ENCODE measurements at places on chromosomes 11 and 22.

DNA sequence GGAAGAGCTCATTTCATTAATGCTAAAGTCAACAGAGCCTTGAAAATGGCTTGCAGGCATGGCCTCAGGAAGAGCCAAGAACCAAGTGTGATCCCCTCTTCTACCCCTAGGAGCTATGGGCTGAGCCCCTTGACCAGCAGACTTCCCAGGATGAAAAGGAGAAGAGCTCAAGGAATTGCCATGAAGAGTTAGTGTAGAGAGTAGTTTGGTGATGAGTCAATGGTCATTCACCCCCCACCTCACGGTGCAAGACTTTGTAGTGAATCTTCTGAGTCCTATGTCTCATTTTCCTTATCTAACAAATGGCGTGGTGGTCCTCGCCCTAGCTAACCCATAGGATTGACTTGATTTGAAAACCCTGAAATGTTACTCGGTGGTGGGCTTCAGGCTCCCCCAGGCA is 422.4 kb upstream of the CADM1 start:
- no peak for DNase-seq

- no peak for DNase-seq
Measured at GRCh38 chr22:17903564-17904295, 120.6 kb downstream of the MICAL3 start.

DNA sequence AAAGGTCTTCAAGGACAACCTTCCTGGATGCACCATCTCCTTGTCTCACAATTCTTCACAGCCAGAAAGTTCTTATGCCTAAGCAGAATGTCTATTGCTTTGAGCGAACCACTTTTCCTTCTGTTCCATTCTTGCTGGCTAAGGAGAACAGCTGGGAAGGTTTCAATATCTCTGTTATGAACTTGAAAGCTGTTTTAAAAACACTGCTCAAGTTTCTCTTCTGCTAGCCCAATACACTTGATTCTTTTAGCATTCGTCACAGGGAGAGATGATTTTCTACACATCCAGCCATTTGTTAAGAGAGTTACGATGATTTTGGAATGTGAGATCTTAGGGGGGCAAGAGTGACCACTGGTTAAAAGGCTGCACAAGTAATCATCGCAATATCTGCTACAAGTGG is 249.3 kb downstream of the KIRREL3 start:
- no peak for DNase-seq

DNA sequence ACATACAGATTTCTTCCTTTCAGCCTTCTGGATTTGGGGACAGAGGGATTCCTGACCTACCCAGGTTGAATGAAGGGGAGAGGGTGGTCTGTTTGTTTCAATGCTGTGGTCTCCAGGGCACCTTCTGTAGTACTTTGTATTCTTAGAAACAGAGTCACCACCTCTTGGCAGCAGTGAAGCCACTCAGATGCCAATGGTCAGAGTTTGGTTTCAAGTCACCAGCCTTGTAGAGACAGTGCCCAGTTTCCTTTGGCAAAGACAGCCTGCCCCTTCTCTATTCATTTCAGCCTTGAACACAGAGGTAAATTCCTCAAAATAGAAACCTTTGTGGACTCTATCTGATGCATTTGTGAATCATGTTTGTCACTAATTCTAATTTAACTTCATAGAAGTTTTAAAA is 111.7 kb upstream of the RASSF10 start:
- no peak for DNase-seq

GRCh38 chr11:69240332-69241074 is 53.5 kb upstream of the MYEOV start:
- DNase-seq: no peak

- no peak for DNase-seq
Measured at GRCh38 chr22:25970374-25970911, 198.8 kb upstream of the SEZ6L start.

DNA sequence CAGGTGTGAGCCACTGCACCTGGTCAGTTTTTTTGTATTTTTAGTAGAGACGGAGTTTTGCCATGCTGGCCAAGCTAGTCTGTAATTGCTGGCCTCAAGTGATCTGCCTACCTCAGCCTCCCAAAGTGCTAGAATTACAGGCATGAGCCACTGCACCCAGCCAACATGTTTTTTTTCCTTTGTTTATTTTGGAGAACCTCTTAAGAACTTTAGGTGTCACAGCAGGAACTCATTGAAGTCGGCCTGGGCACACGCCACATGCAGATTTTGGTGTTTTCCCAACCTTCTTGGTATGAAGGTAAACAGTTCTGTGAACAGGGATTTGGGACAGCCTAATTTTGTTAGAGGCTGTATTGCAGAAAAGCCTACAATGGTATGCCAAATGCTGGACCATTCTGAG is 9.4 kb downstream of the DIXDC1 start:
- DNase-seq: no peak

- no peak for DNase-seq
Measured at GRCh38 chr11:92880381-92880780, 89.1 kb upstream of the MTNR1B start.

DNA sequence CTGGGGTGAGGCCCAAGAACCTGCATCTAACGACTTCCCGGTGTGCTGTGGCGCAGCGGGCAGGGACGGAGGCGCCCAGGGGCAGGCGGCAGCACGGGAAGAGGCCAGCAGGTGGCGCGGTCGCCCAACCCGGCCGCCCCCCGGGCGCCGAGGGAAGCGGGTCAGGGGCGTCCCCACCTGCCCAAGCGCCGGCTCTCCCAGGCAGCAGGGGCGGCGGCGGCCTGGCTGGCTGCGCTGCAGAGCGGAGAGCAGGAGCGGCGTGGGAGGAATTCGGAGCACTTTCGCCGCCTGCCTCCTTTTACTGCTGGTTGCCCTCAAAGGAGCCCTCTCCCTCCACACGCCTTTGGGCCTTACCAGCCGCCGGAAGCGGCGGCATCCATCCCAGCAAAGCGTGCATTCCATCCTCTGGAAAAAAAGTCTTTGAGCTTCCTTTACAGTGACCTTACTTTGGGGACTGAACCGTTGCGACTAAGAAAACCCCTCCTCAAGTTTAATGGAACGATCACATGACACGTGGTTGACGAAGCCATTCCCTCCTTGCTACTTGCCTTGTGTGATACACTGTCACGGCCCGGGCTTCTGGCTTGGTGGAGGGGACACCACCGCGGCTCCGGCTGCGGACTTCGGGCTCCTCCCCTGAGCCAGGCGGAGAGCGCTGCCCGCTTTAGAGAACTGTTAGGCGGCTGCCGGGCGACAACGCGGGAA is 106.8 kb upstream of the CLMP start:
- DNase-seq: no peak

DNA sequence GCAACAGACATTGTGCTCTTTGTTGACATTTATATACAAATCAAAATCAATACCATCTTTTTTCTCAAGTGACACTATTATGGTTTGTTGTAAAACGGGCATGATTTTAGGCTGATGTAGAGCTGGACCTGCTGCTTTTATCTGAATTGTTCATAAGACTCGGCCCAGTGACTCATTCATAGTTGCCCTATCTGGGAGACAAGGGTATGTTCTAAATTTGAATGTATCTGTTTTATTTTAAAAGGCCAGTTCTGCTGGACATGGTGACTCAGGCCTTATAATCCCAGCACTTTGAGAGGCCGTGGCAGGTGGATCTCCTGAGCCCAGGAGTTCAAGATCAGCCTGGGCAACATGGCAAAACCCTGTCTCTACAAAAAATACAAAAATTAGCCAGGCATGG is 39.3 kb downstream of the CEP295 start:
- DNase-seq: no peak

DNA sequence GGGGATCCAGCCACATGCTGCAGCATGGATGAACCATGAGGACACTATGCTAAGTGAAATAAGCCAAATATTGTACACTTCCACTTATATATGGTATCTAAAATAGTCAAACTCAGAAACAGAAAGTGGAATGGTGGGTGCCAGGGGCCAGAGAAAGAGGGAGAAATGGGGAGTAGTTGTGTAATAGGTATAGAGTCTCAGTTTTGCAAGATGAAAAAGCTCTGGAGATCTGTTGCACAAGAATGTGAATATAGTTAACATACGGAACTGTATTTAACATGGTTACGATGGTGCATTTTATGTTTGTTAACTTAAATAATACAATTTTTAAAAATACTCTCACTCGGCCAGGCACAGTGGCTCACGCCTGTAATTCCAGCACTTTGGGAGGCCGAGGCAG is 21.2 kb downstream of the GDPD5 start:
- no peak for DNase-seq

DNA sequence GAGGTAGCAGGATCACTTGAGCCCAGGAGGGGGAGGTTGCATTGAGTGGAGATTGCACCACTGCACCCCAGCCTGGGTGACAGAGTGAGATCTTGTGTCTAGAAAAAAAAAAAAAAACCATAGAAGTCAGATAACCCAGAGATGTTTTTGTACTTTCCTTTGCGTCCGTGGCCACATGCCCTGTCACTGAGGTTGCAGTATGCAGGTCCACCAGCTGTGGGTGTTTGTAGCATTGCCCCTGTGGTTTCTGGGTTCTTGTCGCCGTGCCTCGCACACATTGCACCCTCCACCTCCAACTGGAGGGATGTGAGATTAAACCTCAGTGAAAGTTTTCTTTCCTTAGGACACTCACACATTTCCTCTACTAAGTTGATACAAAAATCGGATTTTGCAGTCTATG is 70.3 kb downstream of the TNRC6B start:
- DNase-seq: no peak

DNA sequence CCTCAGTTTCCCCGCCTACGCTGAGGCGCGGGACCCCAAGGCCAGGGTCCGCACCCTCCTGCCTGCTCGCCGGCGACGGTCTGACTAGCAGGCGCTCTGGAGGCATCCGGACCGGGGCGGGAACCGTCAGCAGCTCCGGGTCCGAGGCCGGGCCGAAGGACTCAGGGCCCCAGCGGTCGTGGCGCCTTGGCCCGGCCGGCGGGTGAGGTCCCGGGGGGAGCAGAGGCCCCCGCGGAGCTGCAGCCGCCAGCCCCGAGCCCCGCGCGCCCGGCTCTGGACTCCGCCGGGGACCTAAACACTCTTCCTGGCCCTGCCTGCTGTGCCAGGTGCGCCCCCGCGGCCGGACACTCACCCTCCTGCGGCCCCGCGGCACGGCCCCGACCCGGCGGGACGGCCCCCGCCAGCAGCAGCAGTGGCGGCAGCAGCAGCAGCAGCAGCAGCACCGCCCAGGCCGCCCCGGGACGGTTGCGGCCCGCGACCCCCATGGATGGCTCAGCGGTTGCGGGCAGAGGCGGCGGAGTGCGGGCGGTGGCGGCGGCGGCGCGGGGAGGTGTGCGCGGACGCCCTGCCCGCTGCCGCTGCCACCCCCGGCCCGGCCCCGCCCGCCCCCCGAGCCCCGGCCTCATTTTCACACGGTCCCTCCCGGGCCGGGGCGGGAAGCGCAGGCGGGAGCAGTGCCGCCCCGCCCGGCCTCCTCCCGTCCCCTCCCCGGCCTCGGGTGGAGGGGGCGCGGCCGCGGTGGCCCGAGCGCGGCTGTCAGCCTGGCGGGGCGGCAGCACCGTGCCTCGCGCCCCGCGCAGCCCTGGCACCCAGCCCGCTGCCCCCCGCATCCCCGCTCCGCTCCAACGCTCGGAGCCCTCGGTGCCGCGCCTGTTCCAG is at the start of gene SCUBE2:
TSS of gene SCUBE2 (minus strand) at position 556 of the 879 bp plus-strand sequence. CDS start at position 485, 71 bp downstream.
- DNase-seq: no peak

- no peak for DNase-seq
Measured at GRCh38 chr11:90256404-90257157, 33.7 kb upstream of the CHORDC1 start.

- DNase-seq: no peak
Measured at GRCh38 chr11:60314635-60315321, 12.3 kb upstream of the MS4A6E start.
